ENCODE measurements at places on chromosomes 5 and 9. TPM values are rescaled to one million over a fixed set of nuclear protein-coding genes. Genes with fewer than 3 reads are reported as not detected.

The PLAC8L1 gene
- total RNA-seq = 1.0 TPM

The LRRC70 gene
- 0.86 TPM for total RNA-seq

The FAM170A gene
- not detected for total RNA-seq

- DNase-seq = no peak
These were observed 28.6 kb downstream of the TRIM32 start for GRCh38 chr9:116715751-116716150.

GRCh38 chr5:155982354-155982753, 344.6 kb upstream of the SGCD start:
- DNase-seq = no peak

DNA sequence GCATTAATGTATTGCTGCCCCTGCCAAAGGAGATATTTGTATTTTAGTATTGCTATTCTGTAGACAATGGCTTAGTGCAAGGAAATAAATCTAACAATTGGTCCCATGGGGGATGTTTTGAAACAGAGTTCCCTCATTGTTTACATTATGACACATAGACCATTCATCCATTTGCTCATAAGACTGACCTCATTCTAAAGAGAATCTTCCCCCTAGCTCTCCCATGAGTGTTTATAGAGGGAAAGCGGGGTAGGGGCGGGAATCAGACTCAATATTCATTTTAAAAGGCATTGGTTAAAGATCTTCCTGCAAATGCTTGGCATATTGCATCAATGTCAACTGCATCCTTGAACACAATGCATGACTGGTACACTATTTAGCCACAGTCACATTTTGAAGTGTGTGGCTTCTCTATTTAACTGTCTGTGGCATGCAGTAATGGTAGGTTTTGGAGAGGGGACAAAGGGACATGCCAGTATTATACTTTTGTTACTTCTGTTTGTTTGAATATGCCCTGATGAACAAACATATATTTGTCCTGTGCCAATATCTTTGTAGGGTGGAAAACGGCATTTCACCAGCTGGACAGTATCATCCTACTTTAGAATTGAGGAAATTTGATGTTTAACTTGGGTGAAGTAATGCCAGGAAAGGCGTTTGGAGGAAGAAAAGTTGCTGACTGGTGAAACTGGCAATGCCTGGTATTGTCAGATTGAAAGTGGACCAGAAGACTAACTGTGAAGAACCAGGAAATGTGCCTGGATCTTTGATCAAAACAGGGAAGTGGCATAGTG, 84.1 kb upstream of the MEGF10 start:
- DNase-seq = no peak

- DNase-seq = no peak
These were observed 28.5 kb upstream of the RICTOR start for GRCh38 chr5:39102684-39103155.

- DNase-seq = no peak
These were observed 105.3 kb downstream of the RASGRF2 start for GRCh38 chr5:81065492-81065891.

DNA sequence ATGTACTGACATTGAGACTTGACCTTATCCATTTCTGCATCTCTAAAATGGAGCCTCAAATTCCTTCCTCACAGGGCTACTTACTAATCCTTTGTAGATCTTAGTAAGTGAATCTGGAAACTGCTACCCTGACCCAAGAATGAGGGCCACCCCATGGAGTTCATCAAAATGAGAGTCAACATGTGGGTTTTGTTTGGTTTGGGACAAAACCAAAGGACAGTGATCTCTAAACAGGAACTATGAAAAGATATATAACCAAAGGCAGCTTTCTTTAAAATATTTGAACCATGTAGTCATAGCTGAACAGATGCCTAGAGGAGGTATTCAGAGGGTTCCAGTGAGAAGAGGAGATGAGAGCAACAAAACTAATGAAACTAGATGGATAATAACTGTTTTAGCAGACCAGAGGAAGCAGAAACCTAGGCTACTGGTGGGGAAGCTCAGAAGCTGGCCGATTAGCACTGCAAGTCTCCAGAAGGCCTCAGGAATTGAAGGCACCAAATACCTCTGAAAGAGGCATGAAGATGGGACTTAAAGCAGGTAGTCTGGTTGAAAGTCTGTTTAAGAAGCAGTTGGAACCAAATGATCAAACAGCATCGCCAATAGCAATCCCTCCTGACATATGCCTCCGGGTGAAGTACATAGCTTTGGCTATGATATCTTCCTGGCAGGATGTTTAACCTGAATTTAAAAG, 45.8 kb downstream of the THOC3 start:
- no peak for DNase-seq

DNA sequence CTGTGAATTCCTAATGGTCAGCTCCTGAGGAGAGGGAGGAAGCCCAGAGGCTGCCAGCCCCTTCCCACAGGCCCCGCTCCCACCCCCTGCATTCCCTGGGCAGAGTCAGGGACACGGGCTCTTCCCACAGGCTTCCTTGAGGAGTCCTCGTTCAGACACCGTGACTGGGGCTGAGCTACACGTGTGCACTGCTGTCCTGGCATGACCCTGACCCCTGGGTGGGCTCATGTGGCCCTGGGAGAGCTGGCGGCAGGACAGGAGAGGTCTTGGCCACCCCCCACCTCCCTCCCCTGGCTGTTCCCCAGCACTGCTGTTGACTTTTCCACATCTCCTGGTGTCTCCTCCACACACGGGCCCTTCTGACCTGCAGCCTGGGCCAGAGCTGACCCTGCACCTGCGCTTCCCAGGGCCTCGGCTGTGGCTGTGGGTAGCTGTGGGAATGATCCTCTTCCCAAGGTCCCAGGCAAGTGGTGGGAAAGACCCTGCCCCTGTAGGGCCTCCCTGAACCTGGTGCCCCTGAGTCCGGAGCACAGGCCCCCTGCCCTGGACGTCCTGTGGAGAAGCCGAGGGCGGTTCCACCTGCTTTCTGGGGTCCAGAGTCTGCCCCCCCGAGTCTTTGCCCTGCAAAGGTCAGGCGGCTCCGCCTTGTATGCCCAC, 56.5 kb upstream of the NKD2 start:
- DNase-seq = no peak

DNA sequence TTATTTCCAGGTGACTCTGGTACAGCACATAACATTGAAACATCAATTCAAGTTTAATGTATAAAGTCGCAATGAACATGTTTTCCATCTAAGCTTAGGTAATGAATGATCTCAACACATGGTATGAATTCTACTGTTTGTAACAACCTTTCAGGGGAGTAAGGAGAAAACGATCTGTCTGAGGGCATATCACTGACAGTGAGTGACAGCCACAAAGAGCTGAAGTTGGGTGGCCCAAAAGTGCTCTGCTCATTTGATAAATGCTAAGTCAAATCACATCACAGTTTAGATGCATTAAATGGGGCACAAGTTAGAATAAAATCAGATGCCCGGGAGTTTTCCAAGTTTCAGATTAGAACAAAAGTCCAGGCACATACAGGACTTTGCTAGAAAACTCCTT, 1.2 kb downstream of the FANCC start:
- no peak for DNase-seq

DNA sequence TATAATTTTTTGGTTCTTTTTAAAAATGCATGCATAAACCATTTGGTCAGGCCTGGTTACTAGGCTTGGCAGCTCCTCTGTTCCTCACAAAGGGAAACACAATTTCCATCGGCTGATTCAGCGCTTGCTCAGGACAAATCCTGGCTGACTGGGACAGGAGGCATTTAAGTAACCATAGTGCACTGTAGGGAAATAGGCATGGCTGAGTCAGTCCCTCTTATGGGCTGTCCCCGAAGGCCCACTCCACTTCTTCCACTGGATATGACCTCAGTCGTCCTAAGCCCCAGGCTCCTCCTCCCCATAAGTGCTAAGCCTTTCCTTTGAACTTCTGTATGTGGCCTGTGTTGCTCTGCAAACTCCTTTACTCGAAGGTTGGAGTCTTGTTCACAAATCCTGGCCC, 71.2 kb upstream of the GLIS3 start:
- no peak for DNase-seq

DNA sequence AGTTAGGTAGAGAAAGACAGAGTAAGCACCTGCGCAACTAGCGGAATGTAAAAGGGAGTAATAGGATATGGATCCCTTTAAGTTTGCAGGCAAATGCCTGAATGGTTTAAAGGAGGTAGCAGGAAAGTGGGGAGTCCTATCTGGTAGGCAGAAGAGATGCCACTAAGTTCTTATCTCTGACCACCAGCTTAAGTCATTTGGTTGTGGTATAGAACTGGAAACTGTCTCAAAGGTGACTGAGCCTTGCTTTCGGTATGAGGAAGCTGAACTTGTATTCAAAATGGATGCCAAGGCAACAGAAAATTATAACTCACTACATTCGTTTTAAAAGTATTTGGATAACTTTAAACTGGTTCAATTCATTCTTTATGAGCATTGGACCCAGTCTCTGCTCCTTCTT, 475.6 kb downstream of the DMRTA1 start:
- DNase-seq = no peak
